ENCODE measurements at places on chromosomes 3 and 15.

DNA sequence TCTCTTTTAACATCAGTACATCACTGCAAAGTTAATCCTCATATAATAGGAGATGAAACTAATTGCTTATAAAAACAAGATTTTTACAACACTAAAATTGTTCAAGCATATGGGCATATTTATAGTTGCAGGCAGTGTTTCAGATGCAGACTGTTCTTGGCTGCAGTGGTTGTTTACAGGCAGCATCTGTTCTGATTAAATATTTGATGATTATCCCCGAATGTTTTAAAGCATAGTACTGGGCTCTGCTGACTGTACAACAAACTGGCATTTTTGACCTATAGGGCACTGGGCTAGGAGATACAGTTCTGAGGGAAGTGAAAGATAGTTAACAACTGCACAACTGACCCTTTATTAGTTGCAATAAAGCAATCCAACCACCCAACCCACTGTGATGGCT lies 113.6 kb downstream of the UBE3A start:
- no peak for DNase-seq

GRCh38 chr3:169940470-169941181 lies 26.0 kb upstream of the SEC62 start:
- DNase-seq: no peak

DNA sequence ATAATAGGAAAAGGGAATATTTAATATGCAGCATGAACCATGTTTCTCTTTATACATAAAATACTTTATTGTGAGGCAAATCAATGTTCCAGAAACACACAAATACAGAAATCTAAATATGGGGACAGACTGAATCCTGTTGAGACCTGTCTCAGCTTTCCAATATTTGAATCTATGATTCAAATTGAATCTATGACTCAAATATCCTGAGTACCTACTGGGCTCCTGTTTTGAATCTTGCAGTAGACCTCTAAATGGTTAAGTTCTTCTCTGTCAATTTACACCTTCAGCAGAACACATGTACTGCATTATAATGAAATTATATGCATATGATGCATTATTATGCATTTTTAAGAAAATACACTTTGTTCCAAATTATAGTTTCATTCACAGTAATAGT lies 143.2 kb upstream of the PLXND1 start:
- DNase-seq: no peak

GRCh38 chr3:151178208-151178845 lies 24.7 kb downstream of the GPR171 start:
- no peak for DNase-seq

DNA sequence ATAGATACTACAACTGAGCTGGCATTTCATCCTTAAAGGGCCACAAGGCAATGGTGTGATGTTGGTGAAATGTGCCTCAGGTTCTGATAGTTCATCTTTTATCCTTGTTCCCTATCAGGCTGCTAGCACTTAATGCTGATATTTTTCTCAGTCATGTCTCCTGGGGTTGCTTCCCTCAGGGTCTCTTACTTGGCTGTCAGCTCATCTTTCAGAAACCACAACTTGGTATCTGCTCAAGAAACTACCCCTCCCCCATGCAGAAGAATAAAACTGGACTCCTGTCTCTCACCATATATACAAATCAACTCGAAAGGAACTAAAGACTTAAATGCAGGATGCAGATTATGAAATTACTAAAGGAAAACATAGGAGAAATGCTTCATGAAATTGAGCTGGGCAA lies 308.1 kb downstream of the CHST2 start:
- DNase-seq: no peak

- DNase-seq: peak; percentile 76
These were observed 120.1 kb upstream of the UBE2E1 start for GRCh38 chr3:23685541-23686258.

DNA sequence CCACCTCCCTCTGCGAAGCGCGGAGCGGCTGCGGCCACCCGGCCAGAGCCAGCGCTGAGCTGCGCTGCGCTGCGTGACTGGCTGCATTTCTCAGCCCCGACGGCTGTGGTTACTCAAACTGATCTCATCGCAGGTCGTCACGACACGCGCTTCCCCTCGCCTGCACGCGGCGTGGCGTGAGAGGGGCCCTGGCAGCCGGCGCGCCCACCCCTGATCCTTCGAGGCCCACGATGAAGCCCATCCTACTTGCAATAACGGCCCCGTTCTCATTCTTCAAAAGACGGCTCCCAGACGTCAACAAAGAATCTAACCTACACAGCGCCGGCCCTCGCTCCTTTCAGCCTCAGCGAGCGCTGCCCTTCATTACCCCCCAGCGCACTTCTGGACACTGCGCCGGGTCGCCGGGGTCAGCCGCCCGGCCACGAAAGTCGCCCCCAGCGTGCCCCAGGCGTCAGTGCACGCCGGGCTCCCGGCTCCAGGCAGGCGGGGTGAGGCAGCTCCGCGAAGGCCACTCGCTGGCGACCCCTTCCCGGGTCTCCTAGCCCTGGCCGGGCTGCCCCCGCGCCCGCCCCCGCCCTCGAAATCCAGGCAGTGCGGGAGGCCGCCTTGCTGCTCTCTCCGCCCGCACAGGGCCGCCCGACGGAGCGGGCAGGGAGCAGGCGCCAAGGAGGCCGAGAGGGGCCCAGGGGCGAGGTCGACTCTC lies 9.9 kb upstream of the LEKR1 start:
- DNase-seq: no peak

- DNase-seq: no peak
These were observed 14.6 kb downstream of the PCNP start for GRCh38 chr3:101588616-101589015.

Data from pons (tissue), 1 donor.